ENCODE measurements at places on chromosomes 3 and 15. TPM values are rescaled to one million over a fixed set of nuclear protein-coding genes. Genes with fewer than 3 reads are reported as not detected.

The CHRD gene
- total RNA-seq: 172 TPM

DNA sequence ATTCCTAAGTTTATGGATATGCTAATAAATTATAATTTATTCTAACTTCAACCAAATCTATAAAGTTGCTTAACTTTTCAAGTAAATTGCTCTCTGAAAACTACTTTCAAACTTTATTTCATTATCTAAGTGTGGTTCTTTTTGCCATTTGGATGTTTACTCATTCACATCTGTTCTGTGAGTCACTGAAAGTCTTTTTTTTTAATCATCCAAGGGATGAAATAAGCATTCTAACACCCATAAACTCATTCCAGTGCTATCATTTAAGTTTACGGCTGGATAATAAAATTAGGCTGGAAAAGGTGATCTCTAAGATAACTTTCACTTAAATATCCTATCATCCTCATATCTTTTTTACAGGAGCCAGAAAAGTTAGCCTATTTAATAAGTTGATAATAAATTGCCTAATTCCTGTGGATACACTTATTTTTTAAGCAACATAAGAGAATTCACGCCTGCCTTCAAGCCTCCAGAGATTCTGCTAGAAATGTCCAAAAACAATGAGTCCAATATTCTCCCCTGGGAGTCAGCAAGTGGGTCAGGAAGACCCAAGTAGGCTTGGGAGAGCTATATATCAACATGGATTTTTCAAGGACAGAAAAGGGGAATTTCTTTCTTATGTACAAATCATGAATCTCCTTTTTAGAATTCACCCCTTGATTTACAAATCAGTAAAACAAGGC lies 25.8 kb downstream of the SCG3 start:
- H3K36me3 ChIP-seq: no peaks in the 10 kb centered on the region
- no peak overlapping the region for H3K27ac ChIP-seq
- H3K4me3 ChIP-seq: no peak overlapping the region
- no peak for DNase-seq

DNA sequence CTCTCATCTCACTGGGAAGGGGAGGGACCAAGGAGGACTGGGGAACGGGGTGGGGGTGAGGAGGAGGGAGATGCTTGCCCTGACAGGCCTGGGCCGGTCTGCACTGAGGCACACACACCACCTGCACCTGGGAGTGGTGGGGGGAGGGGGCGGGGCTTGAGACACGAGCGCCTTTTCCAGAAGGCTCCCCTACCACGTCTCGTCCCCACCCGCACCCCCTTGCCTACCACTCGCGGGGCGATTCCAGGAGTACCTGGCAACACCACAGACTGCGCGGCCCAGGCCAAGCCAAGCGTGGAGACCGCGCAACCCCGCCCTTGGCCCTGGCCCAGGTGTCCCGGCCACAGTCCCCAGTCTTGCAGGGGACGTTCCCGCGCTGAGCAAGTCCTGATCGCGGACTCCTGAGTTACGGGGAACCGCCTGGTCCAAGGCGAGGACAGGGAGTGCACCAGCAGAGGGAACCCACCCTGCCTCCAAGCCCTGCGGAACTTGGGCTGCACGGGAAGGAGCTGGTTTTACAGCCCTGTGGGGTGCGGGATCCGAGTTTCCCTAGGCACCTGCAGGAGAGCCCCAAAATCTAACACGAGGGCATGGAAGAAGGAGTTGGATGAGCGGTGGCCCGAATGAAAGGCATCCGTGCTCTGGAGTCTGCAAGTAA lies 68.1 kb upstream of the SH3GL3 start:
- no peaks in the 10 kb centered on the region for H3K36me3 ChIP-seq
- no peaks in the 10 kb centered on the region for H3K27me3 ChIP-seq
- H3K27ac ChIP-seq: no peak overlapping the region
- DNase-seq: no peak
- H3K4me3 ChIP-seq: no peak overlapping the region

The HHLA2 gene
- not detected for total RNA-seq

- no peaks in the 10 kb centered on the region for H3K36me3 ChIP-seq
- H3K27ac ChIP-seq: no peak overlapping the region
- DNase-seq: no peak
- H3K27me3 ChIP-seq: no peaks in the 10 kb centered on the region
These were observed 5.3 kb upstream of the EID1 start for GRCh38 chr15:48872632-48873031.

DNA sequence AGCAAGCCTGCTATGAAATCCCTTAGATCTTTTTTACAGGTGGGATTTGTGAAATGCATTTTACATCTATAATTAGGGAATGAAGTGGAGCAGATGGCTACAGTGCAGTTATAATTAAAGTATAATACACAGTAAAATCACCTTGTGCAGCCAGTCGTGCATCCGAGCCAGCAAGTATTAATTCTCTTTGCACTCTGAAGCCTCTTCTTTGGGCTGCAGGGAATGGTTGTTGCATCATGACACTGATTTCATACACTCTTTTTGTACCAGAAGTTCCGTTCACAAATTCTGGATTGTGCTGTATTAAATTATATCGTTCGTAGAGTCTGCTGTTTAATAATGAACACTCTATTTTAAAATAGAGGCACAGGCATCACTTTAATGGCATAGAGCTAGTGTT lies 28.7 kb upstream of the TP63 start:
- H3K36me3 ChIP-seq: no peaks in the 10 kb centered on the region
- no peak for DNase-seq
- no peaks in the 10 kb centered on the region for H3K27me3 ChIP-seq
- H3K4me1 ChIP-seq: no peaks in the 10 kb centered on the region
- no peak overlapping the region for H3K4me3 ChIP-seq

DNA sequence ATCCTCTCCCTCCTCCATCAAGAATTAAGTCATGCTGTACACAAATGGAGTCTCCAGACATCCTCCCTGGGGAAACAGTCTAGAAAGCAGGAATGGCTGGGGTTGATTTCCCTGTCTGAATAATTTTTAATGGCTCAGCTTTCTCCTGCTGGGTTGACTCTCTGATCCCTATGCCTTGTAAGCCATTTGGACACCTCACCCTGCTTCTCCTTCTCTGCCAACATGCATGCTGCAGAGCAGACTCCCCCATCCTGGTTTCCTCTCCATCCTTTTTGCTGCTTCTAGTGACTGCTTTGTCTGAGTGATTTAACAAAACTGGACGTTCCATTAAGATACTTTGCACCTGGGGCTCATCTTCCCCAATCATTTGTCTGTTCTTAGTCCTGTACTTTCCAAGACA lies 22.2 kb downstream of the SV2B start:
- H3K4me3 ChIP-seq: no peak overlapping the region
- no peaks in the 10 kb centered on the region for H3K4me1 ChIP-seq
- no peak overlapping the region for H3K27ac ChIP-seq

The LRRIQ4 gene
- total RNA-seq: not detected

DNA sequence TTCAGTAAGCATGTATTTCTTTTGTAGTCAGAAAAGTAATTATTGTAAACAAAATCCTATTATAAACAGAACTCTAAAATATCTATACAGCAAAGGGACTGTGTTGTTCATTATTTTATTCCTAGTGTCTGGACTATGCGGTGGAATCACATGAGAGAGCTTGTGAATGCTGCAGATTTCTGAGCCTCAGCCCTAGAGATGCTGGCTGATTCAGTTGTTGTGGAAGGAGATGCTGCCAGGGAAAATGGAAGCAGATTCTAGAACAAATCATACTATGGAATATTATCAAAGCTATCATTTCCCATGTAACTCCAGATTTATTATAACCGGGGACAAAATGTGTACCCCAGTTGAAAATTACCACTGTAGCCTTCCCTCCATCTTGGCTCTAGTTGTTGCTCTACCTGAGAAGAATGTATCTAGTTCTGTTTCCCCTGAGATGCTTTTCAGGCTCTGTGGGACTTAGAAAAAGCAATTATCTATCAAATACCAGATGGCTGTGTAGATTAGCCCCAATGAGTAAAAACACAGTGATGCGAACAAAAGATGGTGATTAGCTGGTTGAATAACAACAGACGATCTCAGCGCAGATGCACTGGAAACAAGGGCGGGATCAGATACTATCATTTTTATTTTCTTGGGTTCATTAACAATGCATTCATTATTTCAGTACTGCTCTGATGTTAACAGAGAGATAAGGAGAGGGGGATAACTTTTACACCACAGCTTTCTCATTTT lies 131.3 kb downstream of the TMEM108 start:
- no peaks in the 10 kb centered on the region for H3K4me1 ChIP-seq
- no peak overlapping the region for H3K27ac ChIP-seq
- no peaks in the 10 kb centered on the region for H3K27me3 ChIP-seq
- H3K36me3 ChIP-seq: no peaks in the 10 kb centered on the region
- DNase-seq: no peak

DNA sequence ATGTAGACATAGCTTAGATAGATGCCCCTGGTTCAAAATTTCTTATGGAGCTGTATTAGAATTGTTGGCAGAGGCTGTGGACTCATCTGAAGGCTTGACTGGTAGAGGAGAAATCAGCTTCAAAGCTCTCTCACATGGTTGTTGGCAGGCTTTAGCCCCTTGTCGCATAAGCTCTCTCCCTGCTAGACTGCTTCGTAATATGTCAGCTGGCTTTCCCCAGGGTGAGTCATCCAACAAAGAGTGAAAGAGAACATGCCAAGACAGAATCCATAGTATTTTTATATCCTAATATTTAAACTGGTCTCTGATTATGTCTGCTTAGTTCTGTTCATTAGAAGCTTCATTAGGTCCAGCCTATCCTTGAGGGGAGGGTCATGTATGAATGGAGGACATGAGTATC lies 427.4 kb upstream of the NAALADL2 start:
- DNase-seq: no peak
- no peaks in the 10 kb centered on the region for H3K27me3 ChIP-seq
- H3K36me3 ChIP-seq: no peaks in the 10 kb centered on the region

GRCh38 chr15:68310178-68310803 lies 32.7 kb downstream of the FEM1B start:
- no peak overlapping the region for H3K4me3 ChIP-seq
- no peaks in the 10 kb centered on the region for H3K27me3 ChIP-seq
- peaks cover 3% of the 10 kb centered on the region for H3K4me1 ChIP-seq
- DNase-seq: peak; percentile 69
- peaks cover 63% of the 10 kb centered on the region for H3K36me3 ChIP-seq

DNA sequence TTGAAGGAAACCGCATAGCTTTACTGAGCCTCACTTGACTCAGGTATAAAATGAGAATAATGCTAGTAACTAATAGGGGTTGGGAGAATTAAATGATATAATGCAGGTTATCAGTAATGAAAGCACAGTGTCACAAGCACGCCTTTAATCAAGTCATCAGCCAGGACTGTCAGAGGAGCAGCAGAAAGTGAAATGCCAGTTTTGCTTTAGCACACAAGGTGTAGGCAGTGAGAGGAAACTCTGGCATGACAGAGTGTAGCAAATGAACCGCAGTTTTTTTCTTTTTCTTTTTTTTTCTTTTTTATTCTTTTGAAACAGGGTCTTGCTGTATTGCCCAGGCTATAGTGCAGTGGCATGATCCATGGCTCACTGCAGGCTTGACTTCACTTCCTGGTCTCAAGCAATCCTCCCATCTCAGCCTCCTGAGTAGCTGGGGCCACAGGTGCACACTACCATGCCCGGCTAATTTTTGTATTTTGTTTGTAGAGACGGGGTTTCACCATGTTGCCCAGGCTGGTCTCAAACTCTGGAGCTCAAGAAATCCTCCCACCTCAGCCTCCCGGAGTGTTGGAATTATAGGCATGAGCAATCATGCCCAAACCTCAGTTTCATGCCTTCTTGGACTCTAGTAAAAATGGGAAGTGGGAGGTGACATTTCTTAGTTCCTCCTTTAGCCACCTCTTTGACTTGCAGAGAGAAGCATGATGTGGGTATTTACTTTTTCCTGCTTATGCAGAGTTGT lies 9.7 kb upstream of the SCAANT1 start:
- no peaks in the 10 kb centered on the region for H3K27me3 ChIP-seq
- peaks cover under 1% of the 10 kb centered on the region for H3K36me3 ChIP-seq
- DNase-seq: no peak
- peaks cover 2% of the 10 kb centered on the region for H3K4me1 ChIP-seq
- H3K4me3 ChIP-seq: no peak overlapping the region
- no peak overlapping the region for H3K27ac ChIP-seq

GRCh38 chr3:127487196-127487595 lies 103.3 kb downstream of the TPRA1 start:
- H3K27me3 ChIP-seq: no peaks in the 10 kb centered on the region
- no peak overlapping the region for H3K4me3 ChIP-seq
- no peak overlapping the region for H3K27ac ChIP-seq
- no peaks in the 10 kb centered on the region for H3K4me1 ChIP-seq

DNA sequence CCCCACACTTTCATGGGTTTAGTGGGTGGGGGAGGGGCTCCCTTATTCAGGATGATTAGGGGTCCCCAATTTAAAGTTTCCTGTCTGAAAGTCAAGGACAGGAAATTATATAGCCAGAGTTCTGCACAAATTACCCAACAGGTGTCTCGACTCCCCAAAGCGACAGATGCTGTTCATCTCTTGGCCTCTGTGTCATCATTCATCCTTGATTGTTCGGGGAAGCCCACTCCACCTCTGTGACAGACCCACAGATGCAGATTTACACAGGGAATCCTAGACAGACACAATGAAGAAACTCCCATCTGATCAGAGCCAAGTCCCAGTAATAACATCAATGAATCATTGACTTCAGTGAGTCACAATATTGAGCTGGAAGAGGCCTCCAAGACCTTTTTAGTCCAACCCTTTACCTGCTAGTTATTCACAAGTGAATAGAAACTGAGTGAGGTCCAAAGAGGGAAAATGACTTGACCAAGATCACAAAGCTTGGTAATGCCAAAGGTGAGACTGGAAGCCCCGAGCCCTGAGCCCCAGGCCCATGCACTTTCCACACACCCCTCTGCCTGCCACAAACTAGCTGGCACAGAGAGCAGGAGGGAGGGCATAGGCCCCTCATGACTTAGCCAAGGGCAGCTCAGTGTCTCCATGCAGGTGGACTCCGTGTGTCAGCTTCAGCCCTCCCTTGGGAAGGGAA lies 7.9 kb upstream of the SRP14 start:
- no peak overlapping the region for H3K4me3 ChIP-seq
- no peaks in the 10 kb centered on the region for H3K36me3 ChIP-seq
- peaks cover 10% of the 10 kb centered on the region for H3K4me1 ChIP-seq
- H3K27me3 ChIP-seq: no peaks in the 10 kb centered on the region
- peak overlapping the region; percentile 53 for H3K27ac ChIP-seq

- H3K27me3 ChIP-seq: no peaks in the 10 kb centered on the region
- no peak overlapping the region for H3K27ac ChIP-seq
- no peak for DNase-seq
- no peaks in the 10 kb centered on the region for H3K4me1 ChIP-seq
- no peak overlapping the region for H3K4me3 ChIP-seq
These were observed 310.7 kb upstream of the ZNF717 start for GRCh38 chr3:76096036-76096435.

DNA sequence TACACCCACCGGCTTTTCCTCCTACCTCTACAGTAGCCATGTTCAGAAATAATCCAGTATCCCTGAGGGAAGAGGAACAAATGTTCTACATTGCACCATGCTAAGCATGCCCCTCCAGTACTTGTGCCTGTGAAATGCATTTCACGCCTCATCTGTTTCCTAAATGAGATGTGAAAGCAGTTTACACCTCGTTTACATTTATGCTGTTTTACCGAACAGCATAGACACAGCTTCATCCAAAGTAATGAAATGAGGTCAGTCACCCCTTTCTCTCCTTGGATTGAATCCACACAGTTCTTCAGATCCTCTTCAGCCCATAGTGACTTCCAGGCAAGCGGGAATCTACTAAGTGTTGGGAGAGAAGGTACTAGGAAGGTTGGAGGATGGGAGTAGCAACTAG lies 514.3 kb downstream of the PDCD6IP start:
- H3K27me3 ChIP-seq: no peaks in the 10 kb centered on the region
- no peak overlapping the region for H3K27ac ChIP-seq
- H3K4me3 ChIP-seq: no peak overlapping the region

- no peaks in the 10 kb centered on the region for H3K27me3 ChIP-seq
- H3K4me3 ChIP-seq: no peak overlapping the region
- H3K36me3 ChIP-seq: no peaks in the 10 kb centered on the region
- H3K27ac ChIP-seq: no peak overlapping the region
- no peak for DNase-seq
These were observed 66.8 kb upstream of the UNC13C start for GRCh38 chr15:53911431-53911830.
